Urothelium cell line (cell line): ENCODE measurements at places on chromosomes 12 and 14.

GRCh38 chr12:42284157-42284556 lies 41.7 kb downstream of the ZCRB1 start:
- no peak for DNase-seq

- DNase-seq: no peak
These were observed 17.8 kb downstream of the STK38L start for GRCh38 chr12:27261866-27262265.

- no peak for DNase-seq
These were observed 60.6 kb downstream of the LGMN start for GRCh38 chr14:92687681-92688433.

GRCh38 chr12:44431647-44432343 lies 444.3 kb downstream of the NELL2 start:
- DNase-seq: no peak

DNA sequence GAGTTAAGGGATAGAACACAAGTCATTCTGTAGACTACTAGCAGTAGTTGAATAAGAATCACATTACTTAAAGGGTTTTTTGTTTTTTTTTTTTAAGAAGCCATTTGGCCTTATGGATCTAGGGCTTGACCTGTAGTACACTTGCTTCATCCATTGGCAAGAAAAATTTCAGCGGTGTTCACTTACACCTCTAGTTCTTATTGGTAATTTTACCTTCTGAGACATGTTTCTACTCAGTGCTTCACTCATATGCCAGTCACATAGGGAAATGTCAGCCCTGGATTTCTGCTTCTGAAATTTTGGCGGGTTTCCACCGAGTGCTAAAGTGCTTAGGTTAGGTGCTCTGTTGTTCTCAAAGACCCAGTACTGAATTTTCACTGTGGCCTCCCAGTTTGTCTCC lies 72.9 kb downstream of the FRMD6 start:
- no peak for DNase-seq

DNA sequence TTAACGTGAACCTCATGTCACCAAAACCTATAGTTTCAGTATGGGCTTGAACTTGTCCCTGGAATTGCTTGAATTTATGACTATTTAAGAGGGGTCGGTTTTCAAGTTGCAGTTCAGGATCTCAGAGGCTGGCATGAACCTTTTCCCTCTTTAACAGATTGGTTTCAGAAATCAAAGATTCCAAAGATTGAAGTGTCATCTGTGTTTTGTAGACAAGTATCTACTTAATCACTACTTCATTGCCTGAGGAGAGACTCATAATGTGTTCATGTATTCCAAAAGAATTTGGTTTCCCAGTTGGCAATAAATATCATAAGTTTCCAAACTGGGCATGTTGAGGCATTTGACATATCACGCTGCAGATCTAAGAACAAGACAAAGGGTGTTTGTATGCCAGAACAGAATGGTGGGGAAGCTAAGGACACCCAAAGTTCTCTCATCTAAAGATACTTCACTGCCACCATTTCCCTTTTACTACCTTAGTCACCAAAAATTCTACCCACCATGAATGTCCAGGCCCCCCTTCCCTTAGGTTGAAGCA lies 199.5 kb downstream of the NUAK1 start:
- DNase-seq: no peak

DNA sequence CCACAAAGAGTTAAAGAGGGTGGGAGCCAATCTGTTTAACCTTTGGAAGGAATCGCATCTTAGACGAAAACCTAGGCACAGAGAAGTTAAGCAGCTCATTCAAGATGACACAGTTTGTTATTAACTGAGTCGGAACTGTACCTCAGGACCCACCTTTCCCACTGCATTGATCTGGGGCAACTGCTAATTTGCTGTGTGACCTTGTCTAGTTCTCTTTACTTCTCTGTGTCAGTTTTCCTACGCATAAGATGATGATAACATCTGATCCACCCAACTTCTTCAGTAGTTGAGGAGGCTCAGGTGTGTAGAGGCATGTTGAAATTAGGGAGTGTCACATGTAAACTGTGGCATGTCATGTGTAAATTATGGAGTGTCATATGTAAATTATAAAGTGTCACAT lies 186.2 kb downstream of the ZFP36L1 start:
- DNase-seq: no peak

DNA sequence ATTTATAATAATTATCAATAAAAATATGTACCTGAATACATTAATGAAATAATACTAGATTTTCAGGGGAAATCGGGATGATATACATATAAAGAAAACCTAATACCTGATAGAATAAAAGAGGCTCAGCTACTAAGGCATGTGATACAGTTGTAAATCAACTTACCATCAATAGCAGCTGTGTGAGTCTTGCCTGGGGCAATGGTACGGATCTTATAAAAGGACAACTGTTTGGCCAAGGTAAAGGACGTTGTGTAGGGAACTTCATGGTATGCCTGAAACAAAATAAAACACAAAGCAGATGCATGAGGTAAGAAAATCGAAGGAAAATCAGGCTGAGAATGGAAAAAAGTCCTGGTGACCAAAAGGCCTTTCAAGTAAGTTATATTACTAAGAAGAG lies 25.4 kb downstream of the NEK9 start:
- no peak for DNase-seq

DNA sequence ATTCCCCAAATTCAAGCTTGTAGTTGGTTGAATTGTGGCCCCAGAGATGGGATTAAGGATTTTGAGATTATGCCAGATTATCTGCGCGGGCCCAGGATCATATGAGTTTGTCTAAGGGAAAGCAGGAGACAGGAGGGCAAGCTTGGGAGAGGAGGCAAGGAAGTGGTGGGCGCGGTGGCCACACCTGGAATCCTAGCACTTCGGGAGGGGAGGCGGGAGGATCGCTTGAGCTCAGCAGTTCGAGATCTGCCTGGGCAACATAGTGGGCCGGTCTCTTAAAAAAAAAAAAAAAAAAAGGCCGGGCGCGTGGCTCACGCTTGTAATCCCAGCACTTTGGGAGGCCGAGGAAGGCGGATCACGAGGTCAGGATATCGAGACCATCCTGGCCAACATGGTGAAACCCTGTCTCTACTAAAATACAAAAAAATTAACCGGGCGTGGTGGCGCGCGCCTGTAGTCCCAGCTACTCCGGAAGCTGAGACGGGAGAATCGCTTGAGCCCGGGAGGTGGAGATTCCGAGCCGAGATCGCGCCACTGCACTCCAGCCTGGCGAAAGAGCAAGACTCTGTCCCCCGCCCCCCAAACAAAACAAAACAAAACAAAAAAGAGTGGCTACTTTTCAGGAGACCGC lies 881 bp upstream of the PUS1 start:
- DNase-seq: no peak
